Daoy (cell line): ENCODE measurements at places on chromosomes 3 and 15. TPM values are rescaled to one million over a fixed set of nuclear protein-coding genes. Genes with fewer than 3 reads are reported as not detected.

ADGRG7 gene
- not detected in 2 replicates for total RNA-seq

- DNase-seq: no peak
These were observed 120.3 kb upstream of the GOLGA8J start for GRCh38 chr15:29962407-29962806.

DNA sequence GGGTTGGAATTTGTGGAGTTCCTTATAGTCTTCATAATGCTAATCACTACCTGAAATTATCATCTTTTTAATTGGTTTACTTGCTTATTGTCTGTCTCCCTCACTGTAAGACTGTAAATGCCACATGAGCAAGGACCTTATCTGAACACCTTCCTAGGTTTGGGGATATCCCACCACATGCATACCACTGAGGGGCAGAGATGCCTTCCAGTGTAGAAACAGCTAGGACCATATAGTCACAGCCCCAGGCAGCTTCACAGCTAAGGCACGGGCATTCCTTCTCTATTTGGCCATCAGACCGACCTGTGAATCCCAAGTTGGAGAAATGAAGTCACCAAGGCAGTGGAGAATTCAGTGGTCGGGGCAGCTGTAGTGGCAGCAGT, 28.6 kb downstream of the PAQR9 start:
- no peak for DNase-seq

GRCh38 chr15:28786521-28786920, 61.9 kb downstream of the GOLGA6L7 start:
- DNase-seq: no peak
